ENCODE measurements at places on chromosomes 12 and 14. TPM values are rescaled to one million over a fixed set of nuclear protein-coding genes. Genes with fewer than 3 reads are reported as not detected.

- no peak overlapping the region for H3K4me3 ChIP-seq
- H3K27ac ChIP-seq, result no peak overlapping the region
- no peaks in the 10 kb centered on the region for H3K36me3 ChIP-seq
These were observed 729.0 kb downstream of the SLC6A15 start for GRCh38 chr12:84183576-84183975.

ITGA7 gene
- 14.7 TPM for total RNA-seq

STYK1 gene
- 0.93 TPM for total RNA-seq

MUCL1 gene
- total RNA-seq, result not detected

GRCh38 chr14:91063119-91063518 lies 2.7 kb upstream of the RPS6KA5 start:
- DNase-seq, result no peak
- no peak overlapping the region for H3K4me3 ChIP-seq
- peak overlapping the region; percentile 24 for H3K27ac ChIP-seq

GRCh38 chr12:53070877-53071492 lies 8.2 kb downstream of the SPRYD3 start:
- no peak overlapping the region for H3K4me3 ChIP-seq
- no peak overlapping the region for H3K27ac ChIP-seq
- no peaks in the 10 kb centered on the region for H3K27me3 ChIP-seq
- H3K36me3 ChIP-seq, result peaks cover 28% of the 10 kb centered on the region
- H3K4me1 ChIP-seq, result peaks cover 46% of the 10 kb centered on the region
- peak; percentile 59 for DNase-seq

SMCO2 gene
- total RNA-seq, result 0.38 TPM

PLD4 gene
- total RNA-seq, result 3.1 TPM

- H3K4me3 ChIP-seq, result no peak overlapping the region
- no peak for DNase-seq
- H3K36me3 ChIP-seq, result no peaks in the 10 kb centered on the region
- no peaks in the 10 kb centered on the region for H3K27me3 ChIP-seq
- no peak overlapping the region for H3K27ac ChIP-seq
These were observed 116.6 kb downstream of the SLC35F4 start for GRCh38 chr14:57749267-57749666.

DNA sequence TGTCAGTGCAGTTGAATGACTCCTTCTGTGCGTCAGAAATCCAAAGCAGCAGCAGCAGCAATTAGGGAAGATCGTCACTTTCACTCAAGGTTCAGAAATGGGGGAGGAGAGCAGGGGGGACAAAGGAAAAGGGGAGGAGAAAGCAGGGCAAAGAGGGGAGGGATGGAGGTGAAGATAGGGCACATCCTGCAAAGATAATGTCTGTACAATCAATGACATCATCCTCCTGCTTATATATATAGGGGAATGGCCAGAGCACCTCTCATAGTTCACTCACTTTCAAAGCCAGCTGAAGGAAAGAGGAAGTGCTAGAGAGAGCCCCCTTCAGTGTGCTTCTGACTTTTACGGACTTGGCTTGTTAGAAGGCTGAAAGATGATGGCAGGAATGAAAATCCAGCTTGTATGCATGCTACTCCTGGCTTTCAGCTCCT lies at the start of gene NTS:
Gene NTS, plus strand, starts transcription at position 265 of the 431 bp plus-strand sequence. Its CDS starts 109 bp downstream, at position 374.
- H3K4me1 ChIP-seq, result no peaks in the 10 kb centered on the region
- H3K27ac ChIP-seq, result no peak within 1 kb of the TSS
- H3K4me3 ChIP-seq, result no peak within 1 kb of the TSS
- no peak for DNase-seq
- H3K27me3 ChIP-seq, result no peaks in the 10 kb centered on the region

- H3K36me3 ChIP-seq, result peaks cover 20% of the 10 kb centered on the region
- no peak for DNase-seq
- H3K27me3 ChIP-seq, result no peaks in the 10 kb centered on the region
- no peak overlapping the region for H3K27ac ChIP-seq
- no peak overlapping the region for H3K4me3 ChIP-seq
- peaks cover 14% of the 10 kb centered on the region for H3K4me1 ChIP-seq
These were observed 20.9 kb downstream of the FBXW8 start for GRCh38 chr12:116931665-116932064.

DNA sequence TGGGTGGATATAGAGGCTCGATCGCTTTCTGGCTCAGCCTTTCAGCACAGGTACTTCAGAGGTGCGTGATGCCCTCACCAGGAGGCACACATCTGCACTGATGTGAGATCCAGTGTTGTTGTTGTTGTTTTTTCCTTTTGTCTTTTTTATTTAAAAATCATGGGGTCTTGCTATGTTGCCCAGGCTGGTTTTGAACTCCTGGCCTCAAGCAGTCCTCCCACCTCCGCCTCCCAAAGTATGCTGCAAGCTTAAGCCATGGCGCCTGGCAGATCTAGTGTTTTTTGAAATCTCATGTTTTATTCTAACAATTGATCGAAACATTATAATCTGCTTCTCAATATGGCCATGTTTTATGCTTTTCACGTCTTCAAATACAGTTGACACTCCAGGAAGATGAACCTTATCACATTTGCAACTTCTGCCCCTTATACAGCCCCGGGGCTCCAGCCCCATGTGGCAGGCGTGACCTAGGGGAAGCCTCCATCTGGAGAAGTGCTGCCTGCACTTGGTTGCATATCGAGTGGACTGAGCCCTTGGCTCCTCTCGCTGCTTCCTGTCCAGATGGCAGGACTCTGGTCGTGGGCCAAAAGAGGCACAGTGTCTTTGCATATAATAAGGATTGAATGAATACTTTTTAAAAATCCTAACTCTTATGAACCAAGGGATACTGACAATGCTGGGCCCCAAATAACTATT lies 71.7 kb downstream of the TRAF3 start:
- H3K4me3 ChIP-seq, result no peak overlapping the region
- no peak for DNase-seq
- no peak overlapping the region for H3K27ac ChIP-seq
- no peaks in the 10 kb centered on the region for H3K27me3 ChIP-seq
- no peaks in the 10 kb centered on the region for H3K36me3 ChIP-seq

All from upper lobe of right lung (tissue), 1 donor.